Chondrocyte (in vitro differentiated cells): ENCODE measurements at places on chromosomes 5 and 9. TPM values are rescaled to one million over a fixed set of nuclear protein-coding genes. Genes with fewer than 3 reads are reported as not detected.

DNA sequence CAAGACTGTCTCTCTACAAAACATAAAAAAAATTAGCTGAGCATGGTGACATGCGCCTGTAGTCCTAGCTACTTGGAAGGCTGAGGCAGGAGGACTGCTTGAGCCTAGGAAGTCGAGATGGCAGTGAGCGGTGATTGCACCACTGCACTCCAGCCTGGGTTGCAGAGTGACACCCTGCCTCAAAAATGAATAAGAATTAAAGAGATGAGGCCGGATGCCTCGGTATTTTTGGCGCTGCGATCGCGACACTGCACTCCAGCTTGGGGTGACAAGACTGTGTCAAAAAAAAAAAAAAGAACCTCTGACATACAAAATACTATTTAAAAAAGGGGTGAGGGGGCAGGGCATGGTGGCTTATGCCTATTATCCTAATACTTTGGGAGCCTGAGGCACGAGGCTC, 7.3 kb downstream of the GPBP1 start:
- no peak overlapping the region for H3K4me3 ChIP-seq
- no peaks in the 10 kb centered on the region for H3K27me3 ChIP-seq
- H3K4me1 ChIP-seq: peaks cover 65% of the 10 kb centered on the region
- no peak overlapping the region for H3K27ac ChIP-seq
- peaks cover 11% of the 10 kb centered on the region for H3K36me3 ChIP-seq

- H3K27ac ChIP-seq: no peak overlapping the region
- peaks cover 34% of the 10 kb centered on the region for H3K27me3 ChIP-seq
- H3K36me3 ChIP-seq: no peaks in the 10 kb centered on the region
- no peak overlapping the region for H3K4me3 ChIP-seq
- DNase-seq: no peak
Measured at GRCh38 chr5:1253456-1254105, 28.4 kb downstream of the SLC6A18 start.

The RASGEF1C gene
- not detected in 3 replicates for total RNA-seq

GRCh38 chr9:130028493-130029222, 14.3 kb downstream of the FNBP1 start:
- H3K36me3 ChIP-seq: peaks cover 4% of the 10 kb centered on the region
- no peaks in the 10 kb centered on the region for H3K27me3 ChIP-seq
- peaks cover 53% of the 10 kb centered on the region for H3K4me1 ChIP-seq
- H3K27ac ChIP-seq: no peak overlapping the region

- peaks cover 46% of the 10 kb centered on the region for H3K4me1 ChIP-seq
- no peaks in the 10 kb centered on the region for H3K27me3 ChIP-seq
- DNase-seq: no peak
- H3K27ac ChIP-seq: peak overlapping the region; percentile 39
Measured at GRCh38 chr5:147427521-147428401, 82.1 kb downstream of the DPYSL3 start.

DNA sequence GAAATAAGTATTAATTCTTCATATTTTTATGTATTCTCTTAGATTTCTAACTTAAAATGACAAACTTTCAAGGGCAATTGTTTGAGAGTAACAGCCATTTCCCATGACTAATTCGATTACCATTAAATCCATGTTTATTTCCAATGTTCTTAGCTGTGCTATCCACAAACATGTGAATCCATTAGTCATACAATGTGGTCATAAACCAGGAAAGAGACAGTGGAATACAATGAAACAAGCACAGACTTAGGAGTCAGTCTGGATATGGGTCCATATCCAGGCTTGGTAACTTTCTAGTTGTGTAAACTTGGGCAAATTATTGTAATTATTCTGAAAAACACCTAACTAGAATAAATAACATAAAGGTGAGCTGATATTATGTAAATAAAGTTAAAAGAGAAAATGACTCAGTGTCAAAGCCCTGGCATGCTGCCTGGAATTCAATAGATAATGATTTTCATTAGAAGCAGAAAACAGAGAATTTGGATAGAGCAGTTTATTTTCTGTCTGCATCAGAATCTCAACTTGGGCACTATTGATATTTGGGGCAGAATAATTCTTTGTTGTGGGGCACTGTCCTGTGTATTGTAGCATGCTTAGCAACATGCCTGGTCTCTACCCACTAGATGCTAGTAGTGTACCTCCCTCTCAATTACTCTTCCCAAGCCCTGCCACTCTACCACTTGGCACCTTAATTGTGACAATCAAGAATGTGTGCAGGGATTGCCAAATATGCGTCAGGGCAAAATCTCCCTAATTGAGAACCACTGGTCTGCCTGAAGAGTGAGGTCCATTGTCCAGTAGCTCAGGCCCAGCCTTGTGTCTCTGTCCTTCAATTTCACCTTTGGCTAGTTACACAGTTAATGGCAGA, 44.7 kb upstream of the SLC27A6 start:
- H3K4me3 ChIP-seq: no peak overlapping the region
- DNase-seq: no peak
- peaks cover 13% of the 10 kb centered on the region for H3K27me3 ChIP-seq
- no peaks in the 10 kb centered on the region for H3K36me3 ChIP-seq
- no peaks in the 10 kb centered on the region for H3K4me1 ChIP-seq

GRCh38 chr9:34907044-34907443, 51.0 kb upstream of the PHF24 start:
- no peaks in the 10 kb centered on the region for H3K4me1 ChIP-seq
- peaks cover 63% of the 10 kb centered on the region for H3K27me3 ChIP-seq
- no peak for DNase-seq
- H3K27ac ChIP-seq: no peak overlapping the region

DNA sequence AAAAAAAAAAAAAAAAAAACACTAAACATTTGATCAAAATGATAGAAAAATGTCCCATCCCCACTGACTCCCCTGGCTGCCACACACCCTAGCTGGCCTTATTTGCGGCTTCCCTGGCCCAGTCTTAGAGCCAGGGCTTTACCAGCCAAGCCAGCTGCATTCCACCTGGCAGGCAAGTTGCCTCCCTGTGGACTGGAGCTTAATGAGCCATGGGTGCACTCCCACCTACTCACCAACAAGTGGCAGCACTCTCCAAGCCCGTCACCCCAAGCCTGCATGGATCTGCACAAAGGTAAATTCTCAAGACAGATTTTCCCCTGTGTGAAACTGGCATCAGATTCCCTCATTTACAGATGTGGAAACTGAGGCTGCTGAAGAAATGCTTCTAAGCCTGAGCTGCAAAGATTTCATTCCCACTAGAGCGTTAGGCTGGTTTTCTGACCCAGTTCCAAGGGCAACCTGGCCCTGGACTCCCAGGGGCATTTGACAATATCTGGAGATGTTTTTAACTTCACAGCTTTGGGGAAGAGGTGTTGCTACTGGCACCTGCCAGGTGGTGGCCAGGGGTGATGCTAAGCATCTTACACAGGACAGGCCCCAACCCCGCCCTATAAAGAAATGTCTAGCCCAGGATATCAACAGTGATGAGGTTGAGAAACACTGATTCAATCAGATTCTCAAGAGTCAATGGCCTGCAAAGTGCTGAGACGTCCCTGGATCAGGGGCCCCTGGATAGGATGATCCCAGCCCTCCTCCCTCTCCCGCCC, 21.9 kb upstream of the VDAC1 start:
- H3K4me1 ChIP-seq: no peaks in the 10 kb centered on the region
- peaks cover 1% of the 10 kb centered on the region for H3K27me3 ChIP-seq
- DNase-seq: no peak
- no peaks in the 10 kb centered on the region for H3K36me3 ChIP-seq

GRCh38 chr5:3995954-3996619, 400.5 kb downstream of the IRX1 start:
- no peaks in the 10 kb centered on the region for H3K27me3 ChIP-seq
- H3K27ac ChIP-seq: no peak overlapping the region
- no peak overlapping the region for H3K4me3 ChIP-seq
- H3K36me3 ChIP-seq: no peaks in the 10 kb centered on the region
- DNase-seq: no peak
- H3K4me1 ChIP-seq: peaks cover 14% of the 10 kb centered on the region

The TMEFF1 gene
- total RNA-seq: 1.3 to 3.1 TPM (median 3.0 TPM) in 3 replicates

GRCh38 chr9:74949859-74950855, 2.6 kb downstream of the C9orf40 start:
- peaks cover 14% of the 10 kb centered on the region for H3K4me1 ChIP-seq
- H3K36me3 ChIP-seq: peaks cover 3% of the 10 kb centered on the region
- DNase-seq: no peak
- no peaks in the 10 kb centered on the region for H3K27me3 ChIP-seq
- no peak overlapping the region for H3K4me3 ChIP-seq

- H3K27ac ChIP-seq: no peak overlapping the region
- peaks cover 14% of the 10 kb centered on the region for H3K4me1 ChIP-seq
- H3K36me3 ChIP-seq: no peaks in the 10 kb centered on the region
- peaks cover 5% of the 10 kb centered on the region for H3K27me3 ChIP-seq
- DNase-seq: no peak
Measured at GRCh38 chr9:100601216-100601615, 23.3 kb downstream of the CAVIN4 start.

The SVEP1 gene
- 0.72 to 2.0 TPM (median 0.90 TPM) in 3 replicates for total RNA-seq

The SPINK7 gene
- not detected in 3 replicates for total RNA-seq

The PCA3 gene
- total RNA-seq: not detected in 3 replicates

The ARHGEF39 gene
- 0.79 to 2.3 TPM (median 0.85 TPM) in 3 replicates for total RNA-seq

The SQSTM1 gene
- total RNA-seq: 219 to 297 TPM (median 296 TPM) in 3 replicates
